Fibroblast of the conjunctiva (primary cell): ENCODE measurements at places on chromosomes 5 and 9.

DNA sequence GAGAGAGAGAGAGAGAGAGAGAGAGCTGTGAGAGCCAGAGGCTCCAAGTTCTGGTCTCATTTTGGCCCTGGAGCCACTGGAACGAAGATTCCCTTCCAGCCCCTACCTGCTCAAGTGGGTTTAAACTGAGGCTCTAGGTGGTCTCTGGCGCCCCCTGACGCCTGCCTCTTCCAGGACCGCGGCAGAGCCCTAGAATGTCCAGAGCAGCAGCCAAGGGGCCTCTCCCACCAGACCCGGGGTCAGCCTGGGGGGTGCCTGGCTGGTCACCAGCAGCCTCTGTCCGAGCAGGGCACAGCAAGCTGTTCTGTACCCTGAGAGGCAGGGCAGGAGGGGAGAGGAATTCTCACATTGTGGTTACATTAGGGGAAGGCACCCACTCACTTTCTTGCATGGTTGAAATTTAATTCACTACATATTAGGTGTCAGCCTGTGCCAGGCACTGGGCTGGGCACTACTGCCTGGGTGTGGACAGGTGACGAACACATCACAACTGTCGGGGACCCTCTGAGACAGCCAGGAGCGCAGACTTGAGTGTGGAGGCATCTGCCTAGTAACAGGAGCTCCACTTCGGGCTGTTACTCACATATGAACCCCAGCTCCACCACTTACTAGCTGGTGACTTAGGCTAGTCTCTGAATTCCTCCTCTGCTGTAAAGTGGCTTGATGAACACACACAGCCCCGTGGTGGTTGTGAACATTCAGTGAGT, 44.5 kb downstream of the AMBP start:
- DNase-seq, result peak; percentile 12

DNA sequence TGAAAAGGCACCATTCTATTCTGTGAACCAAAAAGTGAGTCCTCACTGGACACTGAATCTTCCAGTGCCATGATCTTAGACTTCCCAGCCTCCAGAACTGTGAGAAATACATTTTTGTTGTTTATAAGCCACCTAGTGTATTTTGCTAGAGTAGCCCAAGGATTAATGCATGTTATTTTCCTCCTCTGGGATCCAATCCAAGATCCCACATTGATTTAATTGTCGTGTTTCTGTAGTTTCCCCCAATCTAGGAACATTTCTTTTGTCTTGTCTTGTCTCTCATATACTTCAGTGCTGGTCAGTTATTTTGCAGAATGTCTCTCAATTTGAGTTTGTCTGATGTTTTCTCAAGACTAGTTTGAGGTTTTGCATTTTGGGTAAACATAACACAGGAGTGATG, 36.4 kb downstream of the GDNF start:
- DNase-seq, result no peak

DNA sequence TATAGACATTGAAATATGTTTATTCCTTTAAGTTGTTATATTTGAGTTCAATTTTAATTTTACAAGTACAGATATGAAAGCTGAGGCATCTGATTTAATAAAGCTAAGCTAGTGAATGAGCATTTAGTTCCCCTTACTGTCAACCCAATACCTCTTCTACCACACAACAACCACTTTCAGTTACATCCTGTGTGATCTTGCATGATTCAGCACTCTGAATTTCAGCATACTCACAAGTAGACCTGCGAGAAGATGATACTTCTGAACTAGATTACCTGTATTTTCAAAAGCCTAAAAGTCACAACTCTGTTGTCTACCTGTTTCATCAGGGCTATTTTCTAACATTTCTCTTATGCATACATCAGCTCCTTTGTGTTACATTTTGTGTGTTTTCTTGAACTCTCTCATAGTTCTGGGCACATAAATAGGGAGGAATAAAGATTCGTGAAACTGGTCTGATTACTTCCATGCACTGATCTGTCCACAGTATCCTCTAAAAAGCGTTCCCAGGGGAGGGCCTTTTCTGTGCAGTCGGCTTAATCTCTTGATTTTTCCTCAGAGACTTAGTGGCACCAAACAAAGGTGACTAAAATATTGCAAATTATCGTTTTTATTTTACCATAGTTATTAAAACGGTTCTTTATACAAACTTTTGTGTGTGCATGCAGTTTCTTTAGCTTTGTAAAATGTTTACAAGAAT, 2025.5 kb upstream of the NUDT12 start:
- no peak for DNase-seq

DNA sequence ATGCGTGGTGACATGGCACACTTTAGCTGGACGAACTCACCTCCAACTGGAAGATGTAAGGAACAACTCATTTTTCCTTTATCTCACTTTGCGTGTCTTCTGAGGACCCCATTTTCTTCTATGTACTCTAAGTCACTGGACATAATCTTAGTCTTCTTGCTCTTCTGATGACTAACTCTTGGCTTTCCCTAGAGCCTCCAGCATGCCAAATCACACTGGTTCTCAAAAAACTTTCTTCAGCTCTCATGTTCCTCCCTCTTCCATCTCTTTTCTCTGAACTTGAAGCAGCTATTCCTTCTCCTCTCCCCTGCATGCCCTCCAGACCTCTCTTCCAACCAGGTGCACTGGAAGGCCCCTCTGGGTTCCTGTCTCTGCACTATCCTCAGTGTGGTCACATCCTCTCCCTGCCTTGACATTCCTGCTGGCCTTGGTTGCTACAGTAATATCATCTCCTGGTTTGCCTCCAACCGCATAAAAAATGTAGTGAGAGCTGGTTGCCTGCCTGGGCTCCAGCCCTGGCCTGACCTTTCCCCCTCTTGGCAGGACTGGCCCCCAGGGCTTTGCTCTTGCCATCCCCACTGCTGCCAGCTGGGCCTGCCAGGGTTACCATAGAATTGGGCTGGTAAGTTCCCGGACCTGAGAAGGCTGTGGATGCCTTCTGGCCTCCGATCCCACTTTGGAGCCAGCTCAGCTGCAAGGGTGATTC, 44.8 kb upstream of the BNC2 start:
- DNase-seq, result no peak

DNA sequence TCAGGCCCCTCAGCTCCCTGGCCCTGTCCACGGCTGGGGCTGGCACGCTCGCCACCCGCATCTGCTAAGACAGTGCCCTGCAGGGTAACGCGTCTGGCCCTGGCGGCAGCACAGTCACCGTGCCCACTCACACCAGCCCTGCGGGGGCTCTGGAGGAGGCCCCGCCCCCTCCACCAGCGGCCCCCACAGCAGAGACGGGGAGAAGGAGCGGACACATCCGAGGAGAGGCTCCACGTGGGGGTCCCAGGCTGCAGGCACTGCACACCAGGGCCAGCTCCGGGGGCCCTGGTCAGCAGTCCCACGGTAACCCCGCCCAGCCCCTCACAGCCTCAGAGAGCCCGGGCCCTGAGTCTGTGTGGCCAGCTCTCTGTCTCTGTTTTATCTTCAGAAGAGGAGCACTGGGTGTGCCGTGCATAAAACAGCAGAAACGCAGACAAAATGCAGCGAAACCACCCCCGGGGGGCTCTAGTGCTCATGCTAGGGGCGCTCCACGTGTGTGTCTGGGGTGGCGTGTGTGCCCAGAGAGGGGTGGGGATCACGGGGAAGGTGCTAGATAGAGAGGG, 47.5 kb upstream of the NRARP start:
- DNase-seq, result no peak

- DNase-seq, result peak; percentile 73
Observed at GRCh38 chr5:92652756-92653155, 928.3 kb downstream of the NR2F1-AS1 start.

DNA sequence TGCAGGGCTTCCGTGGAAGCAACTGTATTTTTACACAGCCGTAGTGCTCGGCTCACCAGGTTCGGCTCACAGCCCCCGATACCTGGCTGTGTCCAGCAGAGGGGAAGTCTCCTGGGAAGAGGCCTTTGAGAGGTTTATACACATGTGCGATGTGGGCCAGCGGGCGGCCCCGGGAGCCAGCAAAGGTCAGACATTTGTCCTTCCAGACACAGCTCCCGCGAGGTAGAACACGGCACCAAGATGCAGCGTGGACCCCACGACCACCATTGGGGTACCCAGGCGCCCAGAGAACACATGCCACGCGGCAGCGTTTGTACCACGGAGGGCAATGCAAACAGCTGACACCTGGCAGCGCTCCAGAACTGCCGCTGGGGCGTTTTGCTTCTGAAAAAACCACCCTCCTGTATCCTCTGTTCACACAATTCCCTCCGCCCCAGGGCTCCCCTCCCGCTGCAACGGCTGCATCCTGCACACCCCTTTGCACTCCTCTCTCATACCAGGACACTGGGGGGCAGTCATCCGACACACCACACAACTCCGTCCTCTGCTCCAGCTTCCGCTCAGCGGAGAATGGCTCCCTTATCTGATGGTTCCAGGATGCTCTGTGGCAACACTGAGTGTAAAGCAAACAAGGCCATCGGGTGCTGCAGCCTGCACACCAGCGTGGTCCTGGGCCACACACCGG, 235.3 kb downstream of the SYK start:
- peak; percentile 84 for DNase-seq

- DNase-seq, result no peak
Observed at GRCh38 chr9:100639854-100640253, 62.0 kb downstream of the CAVIN4 start.

DNA sequence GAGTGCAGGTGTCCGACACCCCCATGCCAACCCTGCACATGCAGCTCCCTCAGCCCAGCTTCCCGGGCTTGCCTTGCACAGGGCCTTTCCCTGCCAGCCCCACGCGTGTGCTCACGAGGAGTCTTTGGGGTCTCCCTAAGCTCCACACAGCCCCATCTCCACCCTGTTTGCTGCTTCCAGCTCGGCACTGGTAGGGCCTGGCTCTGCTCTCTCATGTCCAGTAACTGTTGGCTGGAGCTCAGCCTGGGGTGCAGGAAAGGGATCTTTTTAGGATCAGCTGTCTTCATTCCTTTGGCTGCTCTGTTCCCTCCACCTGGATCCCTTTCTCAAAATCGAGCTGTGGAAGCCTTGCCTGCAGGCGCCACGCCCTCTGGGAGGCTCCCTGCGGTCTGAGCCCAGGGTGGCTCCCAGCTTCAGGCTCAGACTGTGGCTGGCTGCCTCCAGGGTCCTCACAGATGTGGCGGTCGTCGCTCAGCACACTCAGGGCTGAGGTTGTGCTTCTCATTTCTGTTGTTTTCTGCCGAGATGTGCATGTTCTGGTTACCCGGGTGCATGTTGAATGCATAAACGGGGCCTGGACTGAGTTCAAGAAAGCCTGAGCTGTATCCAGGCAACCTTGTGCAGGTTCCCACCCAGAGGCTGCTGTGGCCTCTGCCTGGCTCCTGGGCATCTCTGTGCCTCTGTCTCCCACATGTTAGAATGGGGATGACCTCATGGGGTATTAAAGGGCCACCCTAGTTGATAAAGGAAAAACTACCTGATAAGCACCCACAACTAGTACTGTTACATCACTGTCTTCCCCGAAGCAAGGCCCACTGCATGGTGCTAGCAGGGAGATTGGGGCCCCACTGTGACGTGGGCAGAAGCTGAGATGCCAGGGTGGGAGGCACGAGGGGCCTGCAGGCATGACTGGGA, 4.3 kb downstream of the CACNA1B start:
- no peak for DNase-seq

DNA sequence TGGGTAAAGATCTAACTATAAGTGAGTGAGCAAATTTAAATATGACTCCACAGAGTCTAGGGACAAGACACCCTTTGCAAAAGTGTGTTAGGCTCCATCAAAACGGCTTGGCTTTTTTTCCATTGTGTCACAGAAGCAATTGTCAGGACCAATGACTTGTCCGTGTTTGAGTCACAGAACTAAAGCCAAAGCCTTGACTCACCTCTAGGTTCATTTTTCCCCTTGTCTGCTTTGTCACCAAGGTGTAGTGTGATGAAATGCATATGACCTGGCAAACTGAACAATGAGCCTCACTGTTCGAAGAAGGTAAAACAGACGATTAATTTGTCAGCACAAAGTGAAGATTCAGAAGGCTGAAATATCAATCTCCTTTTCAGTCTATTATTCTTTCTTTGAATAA, 331.0 kb downstream of the GLIS3 start:
- DNase-seq, result no peak

DNA sequence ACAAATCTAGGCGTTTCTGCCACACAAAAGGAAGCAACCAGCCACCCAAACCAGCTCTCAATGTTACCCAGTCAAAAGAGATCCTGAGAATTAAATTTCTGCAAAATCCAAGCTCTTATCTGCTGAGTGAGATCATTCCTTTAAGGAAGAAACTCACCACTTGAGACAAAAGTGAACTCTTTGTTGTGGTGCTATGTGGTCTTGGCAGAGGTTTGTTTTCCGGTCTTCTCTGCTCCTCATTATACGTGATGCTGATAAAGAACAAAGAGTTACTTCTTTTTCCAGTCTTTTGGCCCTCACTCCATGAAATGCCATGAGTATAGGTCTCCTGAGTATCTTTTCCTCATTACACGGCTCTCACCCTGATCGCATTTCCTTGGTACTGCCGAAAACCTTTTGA, 82.1 kb downstream of the PRKACG start:
- DNase-seq, result no peak

DNA sequence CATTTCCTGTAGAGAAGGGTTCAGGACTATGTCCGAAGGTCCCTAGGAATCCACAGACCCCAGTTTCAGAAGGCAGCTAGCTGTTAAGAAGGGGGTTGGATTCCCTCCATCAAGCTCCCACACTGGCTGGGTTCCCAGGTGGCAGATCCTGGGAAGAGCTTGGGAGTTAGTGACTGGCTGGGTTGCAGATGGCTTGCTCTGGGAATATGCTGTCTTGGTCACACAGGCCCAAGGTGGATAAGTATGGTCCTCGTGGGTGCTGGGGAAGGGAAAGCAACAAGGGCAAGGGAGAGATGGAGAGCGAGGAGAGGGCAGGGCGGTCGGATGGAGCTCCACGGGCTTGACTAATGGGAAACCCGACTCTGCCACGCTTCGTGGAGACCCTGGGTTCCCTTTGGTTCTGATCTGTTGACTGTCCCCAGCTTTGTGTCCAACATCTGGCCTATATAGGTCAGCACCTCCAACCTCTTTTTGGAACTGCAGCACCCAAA, 17.4 kb downstream of the SH3PXD2B start:
- DNase-seq, result no peak

GRCh38 chr9:2174911-2175310, 159.8 kb downstream of the SMARCA2 start:
- DNase-seq, result no peak

GRCh38 chr9:90121762-90122161, 517.0 kb downstream of the GADD45G start:
- no peak for DNase-seq

DNA sequence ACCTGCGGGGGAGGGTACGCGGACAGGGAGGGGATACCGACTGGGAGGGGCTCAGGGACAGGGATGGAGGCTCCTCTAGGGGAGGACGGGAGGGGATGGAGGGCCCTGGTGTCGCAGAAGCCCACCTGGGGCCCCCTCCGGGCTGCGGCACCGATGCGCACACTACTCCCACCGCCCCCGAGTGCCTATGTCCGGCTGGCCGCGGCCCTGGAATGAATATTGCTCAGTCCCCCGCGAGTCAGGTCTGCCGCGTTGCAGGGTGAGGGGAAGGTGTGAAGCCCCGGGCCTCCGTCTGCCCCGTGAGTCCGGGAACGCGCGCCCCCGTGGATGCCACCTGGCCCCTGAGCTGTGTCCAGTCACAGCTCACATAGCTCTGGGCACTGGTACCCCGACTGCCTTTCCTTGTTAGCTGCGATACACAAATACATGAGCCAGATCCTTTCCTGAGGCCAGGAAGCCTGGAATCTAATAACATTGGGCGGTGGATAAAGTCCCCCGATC, 44.5 kb upstream of the PRSS3 start:
- DNase-seq, result no peak
